ENCODE measurements at places on chromosomes 2 and 18.

- DNase-seq = no peak
Observed at GRCh38 chr2:30443081-30443480, 4.0 kb upstream of the LCLAT1 start.

DNA sequence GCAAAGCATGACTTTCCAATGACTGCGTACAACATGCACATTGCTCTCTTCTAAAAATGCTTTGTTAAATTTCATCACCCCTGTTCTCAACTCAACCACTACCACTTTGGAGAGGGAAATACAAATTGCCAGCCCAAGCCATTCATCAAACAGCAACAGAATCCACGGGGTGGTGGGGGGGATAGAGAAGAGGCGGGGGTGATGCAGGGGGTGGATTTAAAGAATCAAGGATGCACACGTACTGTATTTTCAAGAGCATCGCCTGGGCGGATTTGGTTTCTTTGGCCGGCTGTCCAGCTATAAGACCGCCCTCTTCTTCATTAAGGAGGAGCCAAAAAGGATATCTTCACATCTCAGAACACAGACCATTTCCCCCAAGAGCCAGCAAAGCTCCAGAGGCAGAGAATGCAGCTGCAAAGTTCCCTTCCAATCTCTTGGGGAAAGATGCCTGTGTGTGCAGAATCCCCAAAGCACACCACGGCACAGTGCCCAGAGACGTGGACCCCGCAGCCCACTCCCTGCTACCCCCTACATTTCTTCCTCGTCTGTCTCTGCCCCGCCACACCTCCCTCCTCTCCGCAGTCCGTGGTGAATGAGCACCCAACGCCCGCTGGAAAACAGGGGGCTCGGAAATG is 977 bp downstream of the SLC8A1 start:
- DNase-seq = no peak

- DNase-seq = no peak
Observed at GRCh38 chr2:27991146-27991545, 100.6 kb downstream of the BABAM2 start.

DNA sequence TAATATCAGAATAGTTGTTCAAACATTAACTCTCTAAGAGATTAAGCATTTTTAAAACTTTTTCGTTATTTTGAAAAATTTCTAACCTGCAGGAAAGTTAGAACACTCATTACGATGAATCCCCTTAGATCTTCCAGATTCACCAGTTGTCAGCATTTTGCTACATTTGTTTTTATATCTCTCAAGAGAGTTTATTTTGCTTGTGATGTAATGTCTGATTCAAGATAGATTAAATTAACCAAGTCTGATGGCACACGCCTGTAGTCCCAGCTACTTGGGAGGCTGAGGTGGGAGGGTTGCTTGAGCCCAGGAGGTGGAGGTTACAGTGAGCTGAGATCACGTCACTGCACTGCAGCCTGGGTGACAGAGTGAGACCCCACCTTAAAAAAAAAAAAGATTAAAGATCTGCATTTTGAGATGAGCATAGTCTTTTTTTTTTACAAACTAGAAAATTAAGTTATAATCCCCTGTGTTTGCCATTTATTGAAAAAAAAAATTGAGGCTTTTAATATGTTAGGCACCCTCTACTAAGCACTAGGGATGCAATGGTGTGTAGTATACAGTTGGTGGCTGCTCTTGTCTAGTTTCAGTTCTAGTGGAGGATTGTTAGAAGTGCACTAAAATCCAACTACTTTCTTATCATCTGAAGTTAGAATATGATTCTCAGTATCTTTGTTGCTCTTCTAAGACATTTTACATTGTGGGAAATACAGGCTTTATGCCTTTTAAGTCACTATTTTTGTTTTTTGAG is 20.9 kb downstream of the RAB10 start:
- DNase-seq = no peak

- DNase-seq = no peak
Observed at GRCh38 chr2:142796161-142796560, 81.3 kb upstream of the KYNU start.

- peak; percentile 93 for DNase-seq
Observed at GRCh38 chr2:97697252-97698235, 15.8 kb upstream of the ZAP70 start.

DNA sequence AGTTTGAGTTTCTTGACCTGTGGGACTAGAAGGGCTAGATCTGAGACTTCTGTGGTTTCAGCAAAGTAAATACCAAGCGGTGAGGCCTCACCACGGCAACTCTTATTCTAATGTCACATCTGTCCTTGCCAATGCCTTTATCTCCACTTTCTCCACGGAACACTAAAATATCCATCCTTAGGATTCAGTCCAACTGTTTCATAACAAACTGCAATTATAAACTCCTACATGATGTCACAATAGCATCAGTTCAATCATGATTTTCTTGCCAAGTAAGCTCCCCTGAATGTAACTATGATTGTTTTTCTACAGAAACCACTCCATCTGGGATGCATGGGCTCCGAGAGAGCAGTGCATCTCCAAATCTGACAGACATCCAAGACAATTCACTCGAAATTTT is 79.6 kb downstream of the LRATD1 start:
- no peak for DNase-seq

GRCh38 chr18:61850756-61851155 is 42.1 kb downstream of the RNF152 start:
- DNase-seq = no peak

DNA sequence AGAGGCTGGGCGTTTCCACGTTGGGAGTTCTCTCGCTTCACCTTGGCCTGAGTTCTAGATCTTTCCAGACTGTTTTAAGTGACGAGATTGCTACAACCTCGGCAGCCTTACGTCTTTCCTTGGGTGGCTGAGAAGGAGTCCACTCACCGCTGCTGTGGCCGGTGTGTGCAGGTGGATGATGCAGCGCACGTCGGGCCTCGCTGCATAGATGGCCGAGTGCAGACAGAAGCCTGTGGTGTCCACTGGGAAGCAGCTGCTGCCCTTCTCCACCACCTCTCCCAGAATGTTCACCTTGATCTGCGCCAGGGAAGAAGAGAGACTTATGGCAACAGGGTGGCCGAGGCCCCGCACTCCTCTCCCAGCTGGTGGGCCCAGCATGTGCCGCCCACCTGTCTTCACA is 75.7 kb downstream of the ADD2 start:
- DNase-seq = no peak

GRCh38 chr2:6384341-6384740 is 481.4 kb downstream of the CMPK2 start:
- no peak for DNase-seq

- DNase-seq = no peak
Observed at GRCh38 chr2:131115752-131116151, 10.6 kb downstream of the PLEKHB2 start.

- no peak for DNase-seq
Observed at GRCh38 chr18:10006311-10006893, 92.6 kb downstream of the VAPA start.

DNA sequence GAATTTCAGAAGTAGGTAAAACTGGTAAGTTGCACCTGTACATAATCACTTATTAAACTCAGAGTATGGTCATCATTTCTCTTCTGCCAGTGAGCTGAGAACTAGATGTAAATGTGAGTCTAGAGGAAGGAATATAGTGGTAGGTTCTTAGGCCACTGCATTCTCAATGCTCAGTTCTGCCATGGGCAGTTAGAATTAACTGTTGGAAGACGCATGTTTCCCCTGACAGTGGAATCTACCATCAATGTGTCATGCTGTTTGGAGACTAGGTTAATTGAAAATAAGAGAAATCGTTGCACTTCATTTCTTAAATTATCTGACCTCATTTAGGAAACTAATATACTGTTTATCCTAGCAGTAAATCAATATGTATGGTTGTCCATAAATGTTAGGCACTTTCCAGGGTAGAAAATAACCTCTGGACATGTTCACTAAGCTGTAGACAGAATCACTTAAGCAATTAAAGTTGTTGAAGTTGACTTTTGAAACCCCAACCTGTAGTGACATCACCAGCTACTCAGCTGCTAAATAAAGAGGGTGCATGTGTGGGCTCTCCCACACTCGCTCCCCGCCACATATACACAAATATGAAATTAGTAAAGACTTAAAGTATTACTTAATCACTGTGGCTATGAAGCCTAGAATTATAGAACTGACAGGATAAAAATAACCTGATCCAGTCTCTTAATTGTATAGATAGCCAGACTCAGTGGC is 91.5 kb upstream of the NOSTRIN start:
- DNase-seq = no peak

DNA sequence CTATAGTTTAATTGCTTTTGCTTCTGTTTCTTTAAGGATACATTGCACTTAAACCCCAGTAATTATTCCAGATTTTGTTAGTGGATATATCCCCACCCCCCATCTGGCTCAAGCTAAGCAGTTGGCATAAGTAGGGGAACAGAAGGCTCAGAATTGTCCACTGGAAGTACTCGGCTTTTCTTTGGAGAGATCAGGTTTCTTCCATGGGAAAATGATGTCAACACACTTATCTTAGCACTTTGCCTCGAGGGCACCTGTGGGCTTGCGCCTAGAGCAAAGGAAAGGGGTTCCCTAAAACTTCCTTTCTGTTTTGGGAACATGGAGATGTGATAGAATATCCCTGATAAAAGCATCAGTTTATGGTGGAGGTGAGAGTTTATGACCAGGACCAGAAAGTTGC is 130.6 kb downstream of the FMNL2 start:
- DNase-seq = no peak

- DNase-seq = no peak
Observed at GRCh38 chr18:12318857-12319256, 10.8 kb downstream of the TUBB6 start.

- DNase-seq = no peak
Observed at GRCh38 chr2:180016937-180017336, 9.8 kb upstream of the CWC22 start.

GRCh38 chr2:110960954-110961353 is 159.8 kb upstream of the BCL2L11 start:
- DNase-seq = no peak

GRCh38 chr2:3195641-3196476 is 181.8 kb downstream of the EIPR1 start:
- no peak for DNase-seq

- DNase-seq = no peak
Observed at GRCh38 chr2:218585541-218585940, 16.9 kb downstream of the CNOT9 start.

GRCh38 chr2:100983684-100984310 is 18.3 kb upstream of the RPL31 start:
- DNase-seq = no peak

DNA sequence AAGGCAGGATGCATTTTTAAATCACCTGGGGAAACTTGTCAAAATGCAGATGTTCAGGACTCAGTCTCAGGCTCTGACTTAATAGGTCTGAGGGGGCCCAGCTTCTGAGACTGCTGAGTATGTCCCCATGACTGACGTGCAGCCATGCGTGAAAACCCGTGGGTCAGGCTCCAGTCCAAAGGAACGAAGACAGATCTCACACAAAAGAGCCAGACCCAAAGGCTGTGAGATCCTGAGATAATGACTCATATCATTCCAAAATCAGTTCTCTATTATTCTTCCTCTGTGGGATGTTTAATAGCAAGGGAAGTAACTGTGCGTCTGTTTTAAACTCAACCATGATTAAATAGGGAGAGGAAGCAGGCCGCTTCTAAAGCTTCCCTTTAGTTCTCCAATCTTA is 107.4 kb upstream of the ACAA2 start:
- no peak for DNase-seq

DNA sequence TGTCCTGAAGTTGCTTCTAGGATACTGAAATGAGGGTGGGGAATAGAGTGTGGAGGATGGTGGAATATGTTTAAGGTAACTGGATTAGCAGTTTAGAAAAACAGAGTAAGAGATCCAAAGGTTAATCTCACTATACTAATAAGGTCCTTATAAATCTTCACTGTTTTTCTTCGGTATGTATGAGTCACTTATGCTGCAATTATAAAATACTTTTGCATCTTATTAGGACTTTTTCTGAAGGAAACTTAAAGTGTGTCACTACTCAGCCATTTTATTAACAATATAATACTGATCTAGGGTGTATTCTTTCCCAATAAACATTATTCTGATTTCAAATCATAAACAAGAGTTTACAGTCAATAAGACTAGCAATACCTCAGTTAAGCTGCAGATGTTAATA is 182.3 kb downstream of the ZNF521 start:
- DNase-seq = no peak

DNA sequence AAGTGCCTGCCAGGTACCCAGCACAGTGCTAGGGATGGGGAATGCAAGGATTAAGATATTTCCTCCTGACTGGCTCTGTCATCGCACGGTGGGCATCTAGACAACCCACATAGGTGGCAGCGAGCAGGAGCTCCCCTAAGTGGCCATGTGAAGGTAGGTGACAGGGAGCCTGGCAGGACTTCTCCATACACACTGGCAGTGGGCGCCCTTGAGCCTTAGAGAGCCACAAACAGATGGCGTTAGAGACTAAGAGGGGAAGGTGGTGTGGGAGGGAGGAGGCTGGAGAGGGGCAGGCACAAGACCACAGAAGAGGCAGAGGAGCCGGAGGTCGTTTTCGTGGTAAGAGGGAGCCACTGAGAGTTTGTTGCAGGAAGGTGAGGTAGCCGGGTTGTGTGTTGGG is 15.2 kb downstream of the PRELID3A start:
- DNase-seq = no peak

DNA sequence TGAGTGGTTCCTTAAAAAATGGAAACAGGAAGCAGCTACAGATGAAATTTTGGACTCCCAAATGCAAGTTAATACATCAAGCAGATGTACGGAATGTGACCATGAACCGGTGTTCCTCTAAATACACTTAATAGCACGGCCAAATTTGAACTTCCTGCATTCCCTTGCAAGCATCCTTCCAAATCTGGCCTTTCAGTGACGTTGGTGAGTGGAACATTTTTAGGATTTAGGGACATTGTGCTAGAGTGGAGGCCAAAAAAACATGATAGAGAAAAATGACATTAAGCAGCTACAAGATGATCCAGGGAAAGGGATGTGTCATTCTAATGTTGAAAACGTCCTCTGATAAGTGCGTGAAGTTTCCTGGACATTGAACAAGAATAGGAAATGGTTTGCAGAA is 62.1 kb downstream of the CTAGE1 start:
- DNase-seq = no peak

- DNase-seq = no peak
Observed at GRCh38 chr2:162230761-162231160, 12.5 kb downstream of the FAP start.

GRCh38 chr18:64678048-64678447 is 529.2 kb upstream of the LINC00305 start:
- no peak for DNase-seq

GRCh38 chr18:32072321-32072720 is 19.4 kb upstream of the RNF138 start:
- no peak for DNase-seq

DNA sequence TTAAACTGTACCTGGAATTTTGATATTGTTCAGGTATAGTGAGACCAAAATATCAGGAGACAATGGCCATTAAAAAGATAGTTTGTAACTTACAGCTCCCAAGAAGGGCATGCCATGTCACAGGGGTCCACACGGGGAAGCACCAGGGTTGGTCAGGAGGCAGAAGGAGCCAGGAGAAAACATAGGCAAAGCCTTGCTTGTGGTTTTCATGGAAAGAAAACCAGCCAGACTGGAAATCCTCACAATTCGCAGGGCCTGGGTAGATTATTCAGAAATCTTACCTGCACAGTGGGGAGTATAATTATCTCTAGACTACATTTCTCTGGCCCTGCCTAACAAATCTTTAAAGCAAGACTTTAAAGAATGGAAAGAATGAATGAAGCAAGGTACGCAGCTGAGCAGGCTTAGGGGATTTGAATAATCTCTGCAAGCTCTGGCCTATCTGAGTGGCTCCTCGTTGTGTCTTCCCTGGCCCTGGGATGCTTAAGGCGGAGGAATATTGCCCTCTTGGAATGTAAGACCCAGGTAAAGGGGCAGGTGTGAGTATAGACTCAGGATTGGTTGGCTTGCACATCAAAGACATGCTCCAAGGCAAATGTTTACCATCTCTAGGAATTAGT is 66.9 kb upstream of the CDC42EP3 start:
- DNase-seq = no peak
